CD4-positive, alpha-beta T cell treated with Interleukin-17A for 4 hours (primary cell): ENCODE measurements at places on chromosomes 3 and 15.

DNA sequence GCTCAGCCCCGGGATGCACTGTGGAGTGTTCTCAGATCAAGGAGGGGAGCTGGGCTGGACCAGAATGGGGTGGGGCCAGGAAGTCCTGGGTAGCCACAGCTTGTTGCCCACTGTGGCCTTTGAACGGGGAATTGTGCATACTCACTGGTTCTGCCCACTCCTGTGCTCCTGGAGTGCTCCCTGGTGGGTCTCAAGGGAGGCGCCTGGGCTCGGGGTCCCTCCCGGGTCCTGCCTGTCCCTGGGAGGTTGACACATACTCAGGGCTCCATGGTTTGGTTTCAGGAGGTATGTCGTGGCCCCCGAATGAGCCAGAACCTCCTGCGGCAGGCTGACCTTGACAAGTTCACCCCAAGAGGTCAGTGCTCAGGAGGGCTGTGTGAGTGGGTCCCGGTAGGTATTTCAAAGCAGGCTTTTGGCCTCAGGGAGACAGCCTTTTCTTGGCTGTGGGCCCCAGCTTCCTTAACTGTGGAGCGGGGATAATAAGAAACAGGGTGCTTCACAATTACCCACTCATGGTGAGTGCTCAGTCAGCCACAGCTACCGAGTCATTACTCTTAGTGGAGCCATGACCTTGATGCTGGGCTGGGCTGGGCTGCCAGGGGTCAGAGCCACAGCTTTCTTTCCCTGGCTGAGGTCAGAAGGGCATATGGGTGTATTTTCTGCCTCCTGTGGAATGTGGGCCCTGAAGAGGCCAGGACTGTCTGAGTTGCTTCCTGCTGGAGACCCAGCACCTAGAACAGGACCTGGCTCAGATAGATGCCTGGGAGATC lies 7.6 kb downstream of the DNAH1 start:
- DNase-seq: no peak

DNA sequence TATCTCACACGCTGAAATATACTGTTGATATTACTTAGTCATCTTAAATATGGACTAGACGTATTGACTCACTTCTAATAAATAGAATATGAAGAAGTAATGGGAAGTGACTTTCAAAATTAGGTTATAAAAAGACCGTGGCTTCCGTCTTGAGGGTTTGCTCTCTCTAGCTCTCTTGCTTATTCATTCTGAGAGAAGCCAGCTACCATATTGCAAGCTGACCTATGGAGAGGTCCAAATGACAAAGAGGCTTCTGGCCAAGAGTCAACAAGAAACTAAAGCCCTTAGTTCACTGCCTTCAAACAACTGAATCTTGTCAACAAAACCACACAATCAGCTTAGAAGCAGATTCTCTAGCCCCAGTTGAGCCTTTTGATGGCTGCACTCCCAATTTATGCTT lies 46.1 kb downstream of the SLC9C1 start:
- DNase-seq: no peak

DNA sequence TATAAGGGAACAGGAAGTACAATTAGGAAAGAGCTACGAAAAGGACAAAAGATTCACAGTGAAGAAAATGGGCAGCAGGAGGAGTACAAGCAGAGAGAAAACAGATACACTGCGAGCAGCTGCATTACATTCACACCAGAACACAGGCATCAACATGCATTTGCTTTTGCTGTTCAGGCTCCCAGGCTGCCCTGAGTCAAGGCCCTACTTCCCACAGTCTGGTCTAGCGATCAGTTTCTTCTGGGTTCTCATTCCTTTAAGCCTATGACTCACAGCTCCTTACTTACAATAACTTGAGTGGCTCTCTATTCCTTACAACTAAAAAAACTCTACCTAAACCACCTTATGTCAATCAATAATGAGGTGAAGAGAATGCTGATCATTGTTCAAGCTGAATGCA lies 24.5 kb upstream of the ZNF445 start:
- DNase-seq: no peak

DNA sequence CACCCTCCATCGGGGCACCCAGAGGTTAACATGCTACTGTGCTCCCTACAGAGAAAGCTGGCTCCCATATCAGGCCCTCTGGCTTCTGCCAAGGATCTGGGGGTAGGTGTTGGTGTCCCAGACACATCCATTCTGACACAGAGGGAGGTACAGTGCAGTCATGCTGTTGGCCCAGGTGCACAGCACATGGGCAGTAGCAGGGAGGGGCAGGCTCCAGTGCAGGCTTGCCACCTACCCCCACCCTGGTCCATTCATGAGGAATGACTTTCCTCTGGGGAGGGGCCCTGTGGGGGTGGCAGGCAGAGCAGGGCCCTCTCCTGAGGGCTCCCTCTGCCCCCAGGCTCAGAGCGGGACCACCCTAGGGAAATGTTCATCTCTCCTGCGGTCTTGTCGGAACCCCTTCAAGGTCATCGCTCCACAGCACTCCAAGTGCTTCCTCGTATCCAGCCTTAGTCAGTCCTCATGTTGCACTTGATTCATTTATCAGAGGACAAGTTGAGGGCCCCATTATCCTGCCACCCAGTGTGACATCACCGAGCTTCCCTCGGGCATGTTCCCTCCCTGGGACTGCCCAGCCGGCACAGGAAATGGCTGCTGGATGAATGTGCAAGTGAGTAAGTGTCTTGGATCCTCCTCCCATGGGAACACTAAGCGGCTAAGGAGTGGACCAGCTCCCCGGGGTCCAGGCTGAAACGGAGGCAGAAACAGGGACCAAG lies 10.0 kb downstream of the DUSP7 start:
- DNase-seq: no peak

DNA sequence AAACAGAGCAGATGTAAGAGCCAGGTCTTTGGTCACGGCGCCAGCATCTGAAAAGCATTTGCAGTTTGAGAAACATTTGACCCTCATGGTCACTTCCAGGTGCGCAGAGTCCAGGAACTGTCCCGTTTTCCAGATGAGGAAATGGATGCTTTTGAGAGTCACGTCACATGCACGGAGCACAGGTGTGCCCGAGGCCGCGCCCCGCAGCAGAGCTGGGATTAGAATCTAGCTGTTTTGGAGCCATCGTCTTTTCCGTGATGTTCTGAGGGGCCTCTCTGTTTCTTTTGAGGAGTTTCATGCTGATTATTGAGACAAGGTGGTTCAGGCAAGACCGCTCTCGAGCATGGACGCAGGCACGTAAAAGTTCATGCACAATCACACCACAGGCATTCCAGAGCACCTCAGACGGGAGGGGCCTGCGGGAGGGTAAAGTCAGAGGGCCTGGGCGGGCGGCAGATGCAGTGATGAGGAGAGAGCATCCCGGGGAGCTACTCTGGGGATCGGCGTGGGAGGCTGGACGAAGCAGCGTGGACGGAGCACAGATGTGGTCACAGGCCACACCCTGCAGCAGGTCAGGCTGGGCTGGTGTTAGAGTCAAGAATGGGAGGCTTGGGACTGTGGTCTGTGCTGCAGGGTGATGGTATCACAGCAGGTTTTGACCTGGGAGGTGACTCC lies 139.2 kb upstream of the MEF2A start:
- no peak for DNase-seq

GRCh38 chr3:52481819-52482521 lies 13.2 kb upstream of the STAB1 start:
- peak; percentile 28 for DNase-seq
